ENCODE measurements at places on chromosomes 12 and 14.

- no peak for DNase-seq
Observed at GRCh38 chr14:39857376-39858055, 425.3 kb upstream of the FBXO33 start.

- no peak for DNase-seq
Observed at GRCh38 chr12:51265024-51265423, 5.2 kb downstream of the SMAGP start.

DNA sequence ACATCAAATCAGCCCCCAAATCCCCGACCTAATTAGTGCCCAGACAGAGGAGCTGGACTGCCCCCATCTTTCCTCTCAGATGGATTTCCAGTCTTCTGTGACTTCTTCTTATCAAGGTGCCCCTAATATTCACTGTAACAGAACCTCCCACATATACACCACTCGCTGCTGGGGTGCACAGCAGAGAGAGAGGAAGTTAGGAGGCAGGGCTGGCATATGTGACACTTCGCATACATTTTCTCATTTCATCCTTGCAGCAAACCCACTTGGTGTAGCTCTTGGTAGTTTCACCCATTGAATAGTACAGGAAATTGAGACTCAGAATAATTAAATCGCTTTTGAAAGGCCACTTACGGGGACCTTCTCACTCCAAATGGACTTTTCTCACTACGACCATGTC, 56.5 kb upstream of the CCND2 start:
- DNase-seq = no peak

- DNase-seq = no peak
Observed at GRCh38 chr12:80825506-80825905, 108.8 kb downstream of the MYF5 start.

DNA sequence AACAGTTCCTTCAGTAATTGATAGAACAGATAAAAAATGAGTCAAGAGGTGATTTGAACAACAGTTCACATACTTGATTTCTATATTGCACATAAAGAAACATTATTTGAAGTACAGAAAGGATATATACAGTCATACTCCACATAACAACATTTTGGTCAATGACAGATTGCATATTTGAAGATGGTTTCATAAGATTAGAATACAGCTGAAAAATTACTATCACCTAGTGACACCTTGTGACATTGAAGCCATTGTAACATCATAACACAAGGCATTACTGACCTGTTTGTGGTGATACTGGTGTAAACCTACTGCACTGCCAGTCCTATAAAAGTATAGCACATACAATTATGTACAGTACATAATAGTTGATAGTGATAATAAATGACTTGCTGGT, 43.1 kb upstream of the ABCC9 start:
- DNase-seq = no peak

- DNase-seq = no peak
Observed at GRCh38 chr14:32481707-32482106, 152.6 kb downstream of the AKAP6 start.

GRCh38 chr14:66101662-66102061, 384.5 kb upstream of the CCDC196 start:
- no peak for DNase-seq

DNA sequence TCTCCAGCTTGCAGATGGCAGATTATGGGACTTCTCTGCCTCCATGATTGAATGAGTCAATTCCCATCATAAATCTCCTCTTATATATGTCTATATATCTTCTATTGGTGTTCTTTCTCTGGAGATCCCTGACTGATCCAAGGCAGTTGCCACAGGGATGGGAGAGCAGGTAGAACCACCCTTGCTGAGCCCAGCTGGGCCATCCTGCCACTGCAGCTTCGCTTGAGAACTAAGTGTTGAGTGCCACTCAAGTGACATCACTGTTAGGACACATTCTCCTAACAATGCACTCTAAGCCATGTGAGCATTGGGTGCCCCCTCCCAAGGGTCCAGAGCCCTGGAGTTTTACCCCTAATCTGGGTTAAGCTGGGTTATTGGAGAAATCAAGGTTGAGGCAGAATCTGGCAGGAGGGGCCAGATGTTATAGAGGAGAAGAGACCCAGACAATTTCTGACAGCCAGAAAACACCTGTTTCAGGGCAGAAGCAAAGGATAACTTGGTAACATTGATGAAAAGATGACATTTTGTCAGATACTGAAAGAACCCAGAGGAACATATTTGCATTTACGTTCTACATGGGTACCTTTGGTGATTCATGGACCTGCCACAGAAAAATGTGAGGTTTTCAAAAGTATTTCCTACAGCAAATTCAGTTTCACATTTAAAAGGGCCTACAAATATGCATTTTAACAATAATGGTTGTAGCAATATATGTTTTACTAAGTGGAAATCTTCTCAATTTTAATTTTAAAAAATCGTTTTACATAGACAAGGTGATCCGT, 57.2 kb upstream of the MAX start:
- DNase-seq = no peak

DNA sequence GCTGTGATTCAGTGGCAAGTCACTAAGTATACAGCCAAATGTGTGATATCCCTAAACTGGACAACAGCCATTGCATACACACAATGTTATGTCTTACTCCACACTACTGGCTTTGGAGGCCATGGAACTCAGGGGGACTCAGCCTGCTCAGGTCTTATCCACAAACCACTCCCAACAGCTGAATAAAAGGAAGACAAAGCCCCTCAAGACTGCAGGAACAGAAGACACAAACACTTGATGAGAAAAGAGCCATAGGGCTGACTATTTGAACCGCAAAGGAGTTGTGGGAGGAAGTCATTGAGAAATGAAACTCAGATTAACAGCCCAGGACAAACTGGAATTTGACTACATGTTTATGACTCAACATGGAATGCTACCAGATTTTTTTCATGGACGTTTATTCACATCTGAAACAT, 40.9 kb downstream of the PTGER2 start:
- DNase-seq = no peak

DNA sequence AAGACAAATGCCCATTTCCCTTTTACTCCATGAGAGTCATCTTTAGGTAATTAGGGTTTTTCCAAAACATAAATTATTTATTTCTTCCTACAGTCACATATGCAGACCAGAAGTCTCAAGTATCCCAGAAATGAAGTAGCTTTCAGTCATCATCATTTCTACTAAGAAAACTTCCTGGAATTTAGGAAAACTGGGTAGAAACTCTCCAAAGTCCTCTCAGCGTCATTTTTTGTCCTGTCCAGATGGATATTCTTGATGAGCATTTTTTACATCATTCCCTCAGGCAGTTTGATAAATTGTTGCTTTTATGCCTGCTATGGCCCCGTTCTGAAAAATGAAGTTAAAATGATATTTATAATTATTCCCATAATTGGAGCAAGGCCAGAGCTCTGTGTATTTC, 93.9 kb upstream of the DCN start:
- DNase-seq = no peak

DNA sequence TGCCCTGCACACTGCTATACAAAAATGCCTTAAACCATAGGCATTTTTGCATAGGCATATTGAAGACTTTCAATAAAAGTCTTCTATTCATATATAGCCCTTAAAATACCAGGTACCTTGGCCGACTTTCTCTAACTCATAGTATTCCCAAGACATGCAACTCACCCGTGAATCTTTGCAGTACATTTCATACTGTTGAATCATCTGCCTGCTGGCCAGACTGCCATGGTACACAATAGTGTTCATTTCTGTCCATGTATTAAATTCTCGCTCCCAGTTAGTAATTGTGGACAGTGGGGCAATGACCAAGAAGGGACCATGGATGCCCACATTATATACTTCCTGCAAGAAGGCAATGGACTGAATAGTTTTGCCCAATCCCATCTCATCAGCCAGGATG, 24.3 kb upstream of the SUPT16H start:
- no peak for DNase-seq

DNA sequence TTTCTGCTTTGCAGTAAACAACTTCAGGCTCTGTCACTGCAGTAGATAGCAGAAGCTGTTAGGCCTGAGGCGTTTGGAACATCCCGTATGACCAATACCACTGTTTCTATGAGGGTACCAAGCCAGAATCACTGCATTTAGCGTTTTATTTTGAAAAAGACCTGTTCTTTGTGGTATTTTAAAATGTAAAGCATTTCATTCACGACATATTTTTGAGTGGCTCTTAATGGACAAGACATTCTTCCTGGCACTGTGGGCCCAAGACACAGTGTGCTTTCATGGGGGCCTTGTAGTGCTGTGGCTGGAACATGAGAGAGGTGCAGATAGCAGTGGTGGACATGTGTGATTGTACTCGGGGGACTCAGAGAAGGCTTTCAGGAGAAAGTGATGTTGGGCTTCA, 86.4 kb downstream of the DDX51 start:
- DNase-seq = no peak

GRCh38 chr12:58541300-58541690, 379.0 kb downstream of the LRIG3 start:
- DNase-seq = no peak

DNA sequence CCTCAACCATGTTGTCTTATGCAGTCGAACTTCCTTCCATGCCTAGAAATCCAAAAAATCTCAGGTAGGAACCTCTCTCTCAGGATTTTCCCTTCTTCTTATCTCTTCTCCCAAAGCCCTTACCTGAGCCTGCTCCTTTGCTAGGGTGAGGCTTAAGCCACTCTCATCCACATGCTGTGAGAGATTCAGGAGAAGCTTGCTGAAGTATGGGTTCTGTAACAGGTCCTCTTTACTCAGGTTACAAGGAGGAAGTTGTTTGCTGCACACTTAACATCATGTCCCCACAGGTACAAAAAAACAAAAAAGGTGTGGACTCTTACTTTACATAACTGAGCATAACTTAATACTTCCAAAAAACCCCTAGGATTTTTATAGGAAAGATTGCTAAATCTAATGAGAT, 4.5 kb downstream of the HAUS4 start:
- DNase-seq = no peak

- DNase-seq = no peak
Observed at GRCh38 chr12:19451196-19451595, 11.9 kb downstream of the AEBP2 start.

GRCh38 chr14:69149461-69150244, 3.3 kb downstream of the DCAF5 start:
- no peak for DNase-seq

GRCh38 chr12:89470741-89471509, 53.7 kb downstream of the GALNT4 start:
- DNase-seq = no peak

GRCh38 chr14:48890333-48890732, 695.8 kb downstream of the RPS29 start:
- DNase-seq = no peak

DNA sequence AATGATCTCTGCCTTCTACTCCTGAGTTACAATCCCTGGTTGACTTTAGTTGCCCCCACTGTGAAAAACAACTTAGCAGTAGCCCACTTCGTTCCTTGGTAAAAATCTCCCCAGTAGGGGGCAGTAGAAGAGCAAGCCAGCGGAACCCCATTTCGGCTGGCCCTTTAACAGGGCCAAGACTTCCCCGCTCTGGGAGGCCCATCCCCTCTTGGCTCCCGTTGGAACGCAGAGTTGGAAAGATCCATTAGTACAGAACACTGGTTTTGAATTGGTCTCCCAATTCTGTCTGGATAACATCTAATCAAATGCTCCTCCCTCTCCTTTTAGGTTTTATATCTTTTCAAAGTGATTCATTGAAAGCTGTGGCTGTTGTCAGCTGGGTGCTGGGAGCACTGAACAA, 1133.3 kb downstream of the BCL11B start:
- peak; percentile 40 for DNase-seq

Measured in stimulated activated CD4-positive, alpha-beta T cell treated with anti-CD3 and anti-CD28 coated beads, Interleukin-1b, Interleukin-23, amount 100 ng/mL, for 1 hour (primary cell).